ENCODE measurements at places on chromosomes 16 and 17.

DNA sequence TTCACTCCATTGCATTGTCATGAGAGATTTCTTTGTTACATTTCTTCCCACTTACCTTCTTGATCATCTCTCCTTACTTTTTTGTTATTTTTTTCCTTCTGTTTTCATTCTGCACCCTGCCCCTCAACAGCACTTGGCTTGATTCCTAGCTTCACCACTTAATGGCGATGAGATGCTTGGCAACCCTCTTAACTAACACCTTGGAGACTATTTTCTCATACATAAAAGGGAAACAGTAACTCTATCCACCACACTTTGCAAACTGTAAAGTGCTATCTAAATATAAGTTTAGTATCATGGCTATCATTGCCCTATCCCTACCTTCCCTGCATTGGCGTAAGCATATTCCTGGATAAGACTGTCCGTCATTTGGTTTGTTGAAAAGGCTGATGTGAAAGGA is 177.3 kb downstream of the SHISA6 start:
- DNase-seq: no peak

GRCh38 chr17:1162116-1162855 is 17.5 kb downstream of the ABR start:
- DNase-seq: no peak

GRCh38 chr16:65817066-65817465 is 549.4 kb upstream of the CDH5 start:
- DNase-seq: no peak

DNA sequence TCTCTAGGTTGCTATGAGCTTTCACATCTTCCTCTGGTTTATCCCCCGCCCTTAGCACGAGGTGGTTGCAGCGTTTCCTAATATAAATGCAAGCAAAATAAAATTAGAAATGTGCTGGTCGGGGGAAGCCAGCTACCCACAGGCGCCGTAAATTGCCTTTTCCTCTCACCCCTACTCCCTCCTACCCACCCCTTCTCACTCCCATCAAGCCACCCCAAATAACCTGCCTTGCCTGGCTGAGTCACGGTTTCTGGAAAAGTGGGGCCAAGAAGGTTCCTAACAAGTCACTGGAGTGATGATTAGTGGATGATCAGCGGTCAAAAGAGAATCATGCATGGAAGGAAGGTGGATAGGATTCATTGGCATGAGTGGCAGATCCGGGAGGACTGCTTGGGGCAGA is 120.9 kb upstream of the RBFOX1 start:
- DNase-seq: no peak

DNA sequence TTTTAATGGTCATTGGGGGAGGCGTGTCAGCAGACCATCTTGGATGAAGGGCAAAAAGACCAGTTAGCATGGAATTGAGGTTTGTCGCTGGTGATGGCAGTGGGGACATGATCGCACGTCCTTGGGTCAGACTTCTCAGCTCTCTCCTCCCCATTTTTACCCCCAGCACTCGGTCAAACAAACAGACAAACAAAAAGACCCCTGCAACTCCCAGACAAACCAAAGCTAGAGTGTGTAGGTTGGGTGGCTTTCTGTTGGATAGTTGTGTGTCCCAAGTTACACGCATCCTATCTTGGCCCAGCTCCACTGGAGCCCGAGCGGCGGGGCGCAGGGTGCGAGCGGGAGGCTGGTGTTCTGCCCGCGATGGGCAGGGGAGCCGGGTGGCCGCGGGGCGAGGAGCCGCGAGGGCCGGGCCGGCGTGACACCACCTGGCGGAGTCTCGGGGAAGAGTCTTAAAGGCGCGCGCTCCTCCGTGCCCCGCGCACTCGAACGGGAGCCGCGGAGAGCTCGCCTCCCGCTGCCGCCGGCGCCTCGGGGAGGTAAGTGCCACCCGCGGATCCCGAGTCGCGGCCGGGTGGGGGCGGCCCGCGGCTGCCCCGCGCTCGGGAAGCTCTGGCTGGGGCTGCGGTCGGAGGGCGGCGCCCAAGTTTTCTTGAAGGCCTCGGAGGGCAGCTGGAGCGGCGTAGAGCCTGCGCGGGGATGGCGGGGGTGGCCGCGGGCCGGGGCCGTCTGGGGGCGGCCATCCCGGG is 18.5 kb upstream of the NTN1 start:
- DNase-seq: no peak

GRCh38 chr16:85982563-85982939 is 83.6 kb downstream of the IRF8 start:
- DNase-seq: no peak

GRCh38 chr16:50203681-50204080 is 50.6 kb downstream of the TENT4B start:
- DNase-seq: no peak

GRCh38 chr17:20926532-20926931 is 116.3 kb downstream of the USP22 start:
- DNase-seq: no peak

GRCh38 chr16:87266846-87267245 is 50.3 kb downstream of the C16orf95 start:
- DNase-seq: no peak

DNA sequence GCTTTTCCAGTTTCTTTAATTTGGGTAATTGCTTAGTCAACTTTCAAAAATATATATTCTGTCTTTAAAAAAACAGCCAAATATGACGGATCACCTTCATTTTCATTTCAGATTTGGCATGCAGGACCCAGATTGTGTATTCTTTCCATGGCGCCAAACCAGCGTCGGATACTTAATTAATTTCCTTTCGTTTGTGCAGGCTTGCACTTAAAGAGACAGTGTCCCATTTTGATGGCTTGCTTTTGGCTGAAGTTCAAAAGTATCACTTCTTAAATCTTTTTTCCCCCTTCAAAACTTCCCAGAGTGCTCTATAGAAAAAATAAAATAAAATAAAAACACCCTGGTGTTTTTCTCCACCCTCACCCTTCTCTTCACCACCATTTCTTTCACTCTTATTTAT is 394.5 kb upstream of the SOX9 start:
- no peak for DNase-seq

DNA sequence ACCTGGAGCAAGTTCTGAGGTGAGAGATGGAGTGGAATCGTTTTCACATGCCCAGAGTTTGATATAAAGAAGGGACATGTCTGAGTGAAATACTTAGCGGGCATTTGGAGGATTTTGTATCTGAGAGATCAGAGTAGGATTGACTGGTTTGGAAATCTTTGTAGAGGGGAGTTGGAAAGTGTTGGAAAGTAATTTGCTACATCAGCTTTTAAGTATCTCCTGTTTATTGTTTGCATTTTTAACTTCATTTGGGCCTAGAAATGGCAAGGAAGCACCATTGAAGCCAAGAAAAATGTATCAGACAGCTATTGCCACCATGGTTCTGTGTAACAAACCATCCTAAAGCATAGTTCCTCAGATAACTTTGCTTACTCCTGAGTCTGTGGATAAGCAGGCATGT is 1015.1 kb upstream of the EEF2KMT start:
- no peak for DNase-seq

GRCh38 chr16:22262460-22262859 is 34.7 kb upstream of the POLR3E start:
- DNase-seq: no peak

GRCh38 chr17:80393961-80394360 is 21.0 kb upstream of the ENDOV start:
- DNase-seq: no peak

DNA sequence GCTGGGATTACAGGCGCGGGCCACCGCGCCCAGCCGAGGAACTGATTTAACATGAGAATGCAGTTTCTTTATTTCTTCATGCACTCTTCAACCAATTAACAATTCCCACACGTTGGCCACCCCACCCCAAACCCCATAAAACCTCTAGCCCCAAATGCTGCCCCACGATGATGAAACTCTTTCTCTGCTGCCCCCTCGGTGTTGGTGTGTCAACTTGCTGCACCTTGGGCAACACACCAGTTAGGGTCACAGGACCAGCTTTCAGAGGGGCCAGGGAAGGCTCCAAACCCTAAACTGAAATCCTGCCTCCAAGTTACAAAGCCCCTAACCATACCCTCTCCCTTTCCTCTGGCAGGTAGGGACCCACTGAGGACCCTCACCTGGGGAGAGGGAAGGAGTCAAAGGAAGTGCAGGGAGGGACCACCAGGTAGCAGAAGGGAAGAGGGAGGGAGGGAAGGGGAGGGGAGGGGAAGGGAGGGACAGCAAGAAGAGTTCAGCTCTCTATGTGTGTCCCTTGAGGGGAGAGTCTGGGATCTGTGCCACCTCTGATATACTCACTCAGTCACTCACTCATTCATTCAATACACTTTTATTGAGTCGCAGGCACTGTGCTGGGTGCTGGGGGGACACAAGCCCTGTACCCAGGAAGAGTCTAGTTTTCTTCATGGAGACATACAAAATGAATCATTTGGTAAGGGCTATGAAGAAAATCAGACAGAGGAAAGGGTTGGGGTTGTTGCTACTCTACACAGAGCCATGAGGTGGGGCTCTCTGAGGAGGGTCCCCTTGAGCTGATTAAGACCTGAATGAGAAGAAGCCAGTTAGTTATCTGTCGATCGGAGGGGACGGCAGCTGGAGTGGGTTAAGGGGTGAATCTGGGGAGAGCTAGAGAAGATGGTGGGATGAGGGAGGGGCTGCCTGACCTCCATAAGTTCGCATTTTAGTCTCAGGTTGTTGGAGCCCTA is 3.9 kb downstream of the PLXDC1 start:
- no peak for DNase-seq

GRCh38 chr16:74623214-74623838 is 16.4 kb upstream of the GLG1 start:
- DNase-seq: no peak

DNA sequence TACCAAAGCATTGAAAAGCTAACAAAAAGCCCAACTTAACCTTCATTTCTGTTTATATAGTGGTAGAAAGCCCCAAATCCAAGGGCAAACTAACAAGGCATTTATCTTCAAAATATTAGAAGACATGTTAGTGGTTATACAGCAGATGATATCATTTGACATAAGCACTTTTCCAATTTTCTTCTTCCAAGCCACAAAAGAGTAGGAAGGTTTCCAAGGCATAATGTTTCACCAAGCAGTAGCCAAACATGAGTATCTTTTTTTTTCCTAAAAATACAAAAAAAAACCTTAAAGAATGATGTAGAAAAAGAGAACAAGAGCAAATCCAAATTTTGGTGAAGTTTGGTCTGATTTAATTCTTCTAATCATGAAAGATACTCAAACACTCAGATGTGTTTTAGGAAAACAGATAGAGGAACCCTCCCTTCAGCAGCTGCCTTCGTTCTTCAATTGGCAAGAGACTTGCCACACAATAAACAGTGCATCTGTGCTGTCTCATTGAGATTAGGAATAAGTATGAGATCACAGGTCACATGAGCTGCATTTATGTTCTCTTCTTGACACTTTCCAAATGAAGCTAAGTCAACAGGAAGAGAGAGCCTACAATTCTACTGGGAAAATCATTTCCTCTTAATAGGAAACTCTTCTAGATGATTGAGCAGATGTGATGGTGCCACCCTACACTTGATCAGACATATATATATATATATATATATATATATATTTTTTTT is 106.7 kb downstream of the TTC19 start:
- DNase-seq: no peak

DNA sequence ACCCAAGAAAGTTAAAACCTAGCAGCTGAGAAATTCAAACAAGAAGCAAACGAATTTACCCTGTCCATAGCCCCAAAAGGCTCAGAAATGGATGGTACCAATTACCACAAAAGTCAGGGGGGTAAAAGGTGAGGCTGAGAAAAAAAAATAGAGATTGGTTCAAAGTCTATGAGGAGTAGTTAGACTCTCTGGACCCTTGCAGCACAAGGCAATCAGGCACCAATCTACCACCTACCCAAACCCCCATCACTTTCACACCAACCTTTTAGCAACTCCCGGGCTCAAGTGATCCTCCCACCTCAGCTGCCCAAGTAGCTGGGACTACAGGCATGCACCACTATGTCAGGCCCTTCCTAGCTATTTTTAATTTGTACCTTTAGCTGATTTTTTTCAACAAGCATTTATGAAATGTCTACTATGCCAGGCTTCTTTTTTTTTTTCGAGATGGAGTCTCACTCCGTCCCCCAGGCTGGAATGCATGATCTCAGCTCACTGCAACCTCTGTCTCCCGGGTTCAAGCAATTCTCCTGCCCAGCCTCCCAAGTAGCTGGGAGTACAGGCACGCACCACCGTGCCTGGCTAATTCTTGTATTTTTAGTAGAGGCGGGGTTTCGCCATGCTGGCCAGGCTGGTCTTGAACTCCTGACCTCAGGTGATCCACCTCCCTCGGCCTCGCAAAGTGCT is 40.8 kb downstream of the USP32 start:
- no peak for DNase-seq

- no peak for DNase-seq
Measured at GRCh38 chr16:89198417-89199240, 1.7 kb downstream of the SLC22A31 start.

DNA sequence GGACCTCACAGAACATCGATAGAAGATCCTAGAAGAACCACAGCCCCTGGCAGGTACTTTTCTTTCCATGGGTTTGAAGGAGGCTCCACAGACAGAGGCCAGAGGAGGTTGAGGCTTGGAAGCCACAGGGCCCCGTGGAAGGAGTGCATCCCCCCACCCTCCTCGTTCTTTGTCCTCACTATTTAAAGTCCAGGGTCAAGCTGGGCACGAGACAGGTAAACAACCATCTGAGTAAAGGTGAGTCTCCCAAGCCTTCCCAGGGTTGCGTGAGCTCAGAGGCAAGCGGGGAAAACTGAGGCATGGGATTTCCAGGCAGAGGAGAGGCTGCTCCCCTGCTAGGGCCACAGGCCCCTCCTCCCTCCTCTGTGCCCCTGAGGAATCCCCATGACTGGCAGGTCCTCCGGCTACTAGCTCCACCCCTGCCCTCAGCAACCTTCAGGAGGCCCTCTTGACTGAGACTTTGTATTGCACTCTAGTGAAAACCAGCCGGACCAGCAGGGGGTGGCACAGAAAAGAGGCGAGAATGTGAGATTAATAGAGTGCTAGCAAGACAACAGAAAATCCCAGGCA is 927 bp upstream of the SULT1A2 start:
- no peak for DNase-seq

GRCh38 chr17:59284317-59284716 is 47.1 kb upstream of the YPEL2 start:
- no peak for DNase-seq

- DNase-seq: peak; percentile 19
Measured at GRCh38 chr17:2195729-2196128, 107.9 kb downstream of the SMG6 start.

- no peak for DNase-seq
Measured at GRCh38 chr17:50468304-50469207, at the start of gene CHAD. Gene CHAD (minus strand): TSS chr17:50468880. CDS start chr17:50468813, 67 bp downstream.

GRCh38 chr16:4316108-4316863 is 419 bp downstream of the GLIS2 start:
- no peak for DNase-seq
